ENCODE measurements at places on chromosomes 1 and 21. TPM values are rescaled to one million over a fixed set of nuclear protein-coding genes. Genes with fewer than 3 reads are reported as not detected.

Gene IVL
- total RNA-seq: not detected

Gene ST6GALNAC3
- 1.1 TPM for total RNA-seq

Gene TMEM167B
- total RNA-seq: 28.4 TPM

Gene TTC39A
- total RNA-seq: not detected

Gene ST6GALNAC5
- not detected for total RNA-seq

Gene RNU1-2
- total RNA-seq: 2,291 TPM

Gene BTBD8
- total RNA-seq: 1.8 TPM

Gene CLIC6
- 0.11 TPM for total RNA-seq

Gene PADI3
- total RNA-seq: not detected

Gene KNCN
- not detected for total RNA-seq

Gene PDZK1
- total RNA-seq: not detected

Gene LCE1E
- not detected for total RNA-seq

Gene SPRR3
- not detected for total RNA-seq

Gene OR10Z1
- not detected for total RNA-seq

Gene LCE6A
- not detected for total RNA-seq

Gene TP53BP2
- total RNA-seq: 56.2 TPM

Gene C1orf115
- total RNA-seq: 0.78 TPM

Gene PPP1R8
- 49.6 TPM for total RNA-seq

Gene TNFRSF14
- 135 TPM for total RNA-seq

Gene HSD3B2
- total RNA-seq: not detected

Gene NOTCH2NLA
- total RNA-seq: 19.2 TPM

Gene PIP5K1A
- total RNA-seq: 74.5 TPM

Gene NBPF19
- 15.0 TPM for total RNA-seq

Gene GABPB2
- total RNA-seq: 16.6 TPM

Gene CEP350
- total RNA-seq: 42.1 TPM

Gene SPRR1A
- not detected for total RNA-seq

All from activated CD4-positive, alpha-beta T cell treated with anti-CD3 and anti-CD28 coated beads for 36 hours (primary cell).